ENCODE measurements at places on chromosomes 11 and 22.

GRCh38 chr22:49633010-49633324 lies 194.7 kb downstream of the BRD1 start:
- DNase-seq, result no peak

DNA sequence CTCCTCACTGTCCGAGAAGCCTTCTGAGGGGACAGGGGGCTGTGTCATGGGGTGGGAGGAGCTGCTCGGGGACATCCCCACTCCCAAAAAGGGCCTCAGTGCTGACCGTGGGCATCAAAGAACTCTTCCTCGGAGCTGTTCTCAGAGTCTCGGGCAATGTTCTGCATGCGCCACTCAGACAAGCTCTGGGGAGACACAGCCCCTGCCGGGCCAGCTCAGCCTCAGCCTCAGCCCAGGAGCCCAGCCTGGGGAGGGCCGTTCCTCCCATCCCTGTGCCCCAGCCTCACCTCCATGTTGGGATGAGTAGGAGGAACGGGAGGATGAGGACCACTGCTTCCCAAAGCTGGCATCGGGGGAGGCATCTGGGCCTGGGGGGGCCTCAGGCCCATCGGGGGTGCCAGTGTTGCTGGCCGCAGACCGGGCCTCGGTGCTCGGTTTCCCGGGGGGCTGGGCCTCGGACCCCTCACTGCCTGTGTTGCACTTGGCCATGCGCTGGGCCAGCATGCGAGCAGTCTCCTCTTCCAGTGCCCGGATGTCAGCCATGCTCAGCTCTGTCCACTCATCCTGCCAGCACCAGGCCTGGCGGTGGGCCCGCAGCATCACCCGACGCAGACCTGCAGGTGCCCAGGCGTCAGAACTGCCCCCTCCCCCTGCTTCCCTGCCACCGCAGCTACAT lies 5.2 kb downstream of the PITPNM1 start:
- DNase-seq, result no peak

- no peak for DNase-seq
Observed at GRCh38 chr22:32352681-32353080, 5.0 kb upstream of the RFPL3 start.

- DNase-seq, result no peak
Observed at GRCh38 chr11:69307421-69307820, 13.5 kb downstream of the MYEOV start.

- DNase-seq, result no peak
Observed at GRCh38 chr11:84626256-84626655, 1000.9 kb downstream of the DLG2 start.
